ENCODE measurements at places on chromosomes 11 and 22.
A peak's percentile ranks its signal among the peaks of the same experiment; 100 is the strongest.

GRCh38 chr22:17648569-17648968 lies 10.0 kb downstream of the BCL2L13 start:
- no peak for DNase-seq

GRCh38 chr11:14506532-14506931 lies 6.9 kb upstream of the COPB1 start:
- DNase-seq = no peak

DNA sequence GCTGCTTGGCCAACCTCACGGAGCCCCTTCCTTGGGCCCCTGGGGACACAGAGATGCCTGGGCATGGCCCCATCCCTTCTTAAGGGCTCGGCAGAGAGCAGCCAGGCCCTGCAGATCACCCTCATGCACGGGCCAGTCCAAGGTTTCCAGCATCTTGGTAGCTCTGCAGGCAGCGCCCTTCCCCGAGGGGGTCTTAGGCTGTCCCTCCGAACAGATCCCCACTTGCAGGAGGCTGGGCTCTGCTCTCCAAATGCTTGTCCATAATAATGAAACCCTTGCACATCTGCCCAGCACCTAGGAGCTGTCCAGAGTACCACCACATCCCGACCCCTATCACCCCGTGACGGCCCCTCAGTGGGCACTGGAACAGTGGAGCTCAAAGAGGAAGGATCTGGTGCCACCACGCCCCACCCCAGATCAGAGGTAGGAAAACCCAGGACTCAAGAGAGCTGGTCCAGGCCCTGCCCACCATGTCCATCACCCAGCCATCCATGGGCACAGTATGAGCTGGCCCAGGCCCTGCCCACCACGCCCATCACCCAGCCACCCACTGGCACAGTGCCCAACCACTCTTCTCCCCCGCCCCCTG lies 92.5 kb upstream of the PRR5 start:
- no peak for DNase-seq

- DNase-seq = no peak
Observed at GRCh38 chr11:109892321-109892794, 200.8 kb upstream of the ZC3H12C start.

- DNase-seq = no peak
Observed at GRCh38 chr11:125082611-125083311, 19.7 kb downstream of the SLC37A2 start.

DNA sequence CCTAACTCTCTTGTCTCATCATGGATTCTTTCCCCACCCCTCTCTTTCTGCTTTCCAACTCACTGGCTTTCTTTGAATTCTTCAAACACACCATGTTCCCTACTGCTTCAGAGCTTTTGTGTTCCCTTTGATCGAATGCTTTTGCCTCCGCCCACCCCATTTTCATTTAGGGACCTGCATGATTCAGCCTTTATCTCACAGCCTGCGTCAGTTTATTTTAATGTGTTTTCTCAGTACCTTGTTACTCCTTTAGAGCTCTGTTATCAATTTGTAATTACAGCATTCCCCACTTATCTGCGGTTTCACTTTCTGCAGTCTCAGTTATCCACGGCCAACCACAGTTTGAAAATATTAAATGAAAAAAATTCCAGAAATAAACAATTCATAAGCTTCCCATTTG lies 451.3 kb downstream of the METTL15 start:
- DNase-seq = no peak

DNA sequence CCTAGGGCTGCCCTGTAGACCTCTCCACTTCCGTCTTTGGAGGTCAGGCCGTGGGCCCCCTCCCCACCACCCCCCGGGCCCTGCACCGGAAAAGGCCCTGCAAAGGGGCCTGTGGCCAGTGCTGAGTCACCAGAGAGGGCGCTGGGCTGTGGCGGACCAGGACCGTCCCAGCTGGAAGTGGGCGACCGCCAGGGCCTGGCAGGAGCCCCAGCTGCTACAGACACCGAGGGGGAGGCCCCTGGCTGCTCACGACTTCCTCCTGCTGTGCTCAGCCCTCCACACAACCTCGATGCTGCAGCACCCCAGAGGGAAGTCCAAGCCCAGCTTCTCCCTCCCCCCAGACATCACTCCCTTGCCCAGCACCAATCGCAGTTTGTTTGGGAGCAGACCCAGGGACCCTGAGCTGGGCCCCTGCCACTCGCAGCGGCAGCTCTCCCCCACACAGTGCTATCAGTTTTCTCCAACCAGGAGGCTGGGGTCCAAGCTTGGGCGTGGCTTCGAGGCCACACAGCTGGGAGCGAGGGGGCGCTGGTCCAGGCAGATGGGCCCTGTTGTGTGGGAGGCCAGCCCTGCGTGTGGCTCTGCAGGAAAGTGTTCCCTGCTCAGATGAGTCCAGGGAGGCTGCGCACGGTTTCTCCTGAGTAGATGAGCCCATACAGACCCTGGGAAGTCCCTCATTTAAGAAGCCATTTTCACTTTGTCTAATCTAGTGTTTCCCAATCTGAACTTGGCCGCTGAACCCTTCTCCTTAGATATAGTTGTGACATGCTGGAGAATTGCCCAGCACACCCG lies 5.6 kb upstream of the SH3BP1 start:
- DNase-seq = peak; percentile 73

GRCh38 chr11:39690856-39691255 lies 1768.6 kb downstream of the LRRC4C start:
- no peak for DNase-seq

GRCh38 chr11:23399995-23400394 lies 539.7 kb upstream of the CCDC179 start:
- DNase-seq = no peak

DNA sequence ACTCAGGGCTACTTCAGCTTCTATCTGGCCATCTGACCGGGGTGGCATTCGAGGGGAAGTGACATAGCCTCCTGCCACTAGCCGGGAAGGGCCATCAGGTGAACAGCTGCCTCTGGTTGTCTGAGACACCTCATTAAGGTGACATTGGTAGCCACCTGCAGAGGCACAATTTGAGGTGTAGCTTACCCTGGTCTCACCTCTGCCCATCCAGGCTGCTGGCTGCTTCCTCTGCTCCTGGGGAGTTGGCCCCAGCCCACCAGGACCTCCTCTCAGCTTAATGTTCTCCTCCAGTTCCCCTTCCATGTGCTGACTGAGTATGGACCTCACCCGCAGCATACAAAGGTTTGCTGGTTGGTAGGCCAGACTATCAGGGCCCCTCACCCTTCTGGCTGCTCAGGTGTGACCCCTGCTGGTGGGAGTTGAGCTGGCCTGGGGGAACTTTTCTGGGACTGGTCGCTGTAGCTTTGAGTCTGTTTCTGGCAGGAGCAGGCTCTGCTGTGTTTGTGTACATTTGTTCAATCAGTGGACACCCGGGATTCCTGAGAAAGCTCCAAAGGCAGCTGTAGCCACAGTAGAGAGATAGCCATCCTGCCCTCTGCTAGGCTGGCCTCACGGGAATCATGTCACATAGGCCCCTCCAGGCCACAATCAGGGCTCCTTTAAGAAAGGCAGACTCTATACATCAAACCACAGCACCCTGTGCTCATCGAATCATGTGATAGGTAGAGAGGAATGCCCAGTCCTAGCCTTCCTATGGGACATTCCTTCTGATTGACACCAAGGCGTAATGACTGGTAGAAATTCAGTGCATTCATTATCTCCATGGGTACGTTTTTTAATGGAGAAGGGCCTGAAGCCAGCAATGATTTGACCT lies 295.1 kb upstream of the PLET1 start:
- peak; percentile 84 for DNase-seq
